Inflammatory macrophage (primary cell): ENCODE measurements at places on chromosomes 12 and 14.

GRCh38 chr12:630656-631632, 32.3 kb downstream of the NINJ2 start:
- no peak for DNase-seq

- DNase-seq = no peak
These were observed 474 bp upstream of the CIT start for GRCh38 chr12:119877639-119877948.

GRCh38 chr14:93962701-93963601, 13.4 kb downstream of the ASB2 start:
- DNase-seq = peak; percentile 58

- DNase-seq = no peak
These were observed 206.6 kb upstream of the DAAM1 start for GRCh38 chr14:58981840-58982239.

- no peak for DNase-seq
These were observed 65.5 kb downstream of the LRP6 start for GRCh38 chr12:12201274-12201758.

DNA sequence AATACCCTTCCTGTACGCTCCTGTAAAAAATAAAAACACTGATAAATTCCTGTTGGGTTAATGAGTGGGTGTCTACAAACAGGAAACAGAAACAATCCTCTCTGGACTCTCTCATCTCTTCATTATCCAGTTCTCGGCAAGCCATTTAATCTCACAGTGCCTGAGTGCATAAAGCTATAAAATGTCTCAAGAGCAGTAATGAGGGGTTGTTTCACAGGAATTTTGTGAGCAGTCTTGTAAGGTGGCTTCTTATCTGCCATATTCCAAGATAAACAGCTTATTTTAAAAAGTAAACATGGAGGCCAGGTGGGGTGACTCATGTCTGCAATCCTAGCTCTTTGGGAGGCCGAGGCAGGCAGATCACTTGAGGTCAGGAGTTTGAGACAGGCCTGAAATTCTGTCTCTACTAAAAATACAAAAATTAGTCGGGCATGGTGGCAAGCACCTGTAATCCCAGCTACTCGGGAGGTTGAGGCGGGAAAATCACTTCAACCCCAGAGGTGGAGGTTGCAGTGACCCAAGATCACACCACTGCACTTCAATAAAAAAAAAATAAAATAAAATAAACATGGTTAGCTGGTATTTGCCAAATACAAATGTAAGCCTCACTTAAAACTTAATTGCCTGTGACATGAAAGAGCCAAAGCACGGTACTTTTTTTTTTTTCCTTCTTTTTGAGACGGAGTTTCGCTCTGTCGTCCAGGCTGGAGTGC, 54.0 kb downstream of the CLIP1 start:
- DNase-seq = no peak

DNA sequence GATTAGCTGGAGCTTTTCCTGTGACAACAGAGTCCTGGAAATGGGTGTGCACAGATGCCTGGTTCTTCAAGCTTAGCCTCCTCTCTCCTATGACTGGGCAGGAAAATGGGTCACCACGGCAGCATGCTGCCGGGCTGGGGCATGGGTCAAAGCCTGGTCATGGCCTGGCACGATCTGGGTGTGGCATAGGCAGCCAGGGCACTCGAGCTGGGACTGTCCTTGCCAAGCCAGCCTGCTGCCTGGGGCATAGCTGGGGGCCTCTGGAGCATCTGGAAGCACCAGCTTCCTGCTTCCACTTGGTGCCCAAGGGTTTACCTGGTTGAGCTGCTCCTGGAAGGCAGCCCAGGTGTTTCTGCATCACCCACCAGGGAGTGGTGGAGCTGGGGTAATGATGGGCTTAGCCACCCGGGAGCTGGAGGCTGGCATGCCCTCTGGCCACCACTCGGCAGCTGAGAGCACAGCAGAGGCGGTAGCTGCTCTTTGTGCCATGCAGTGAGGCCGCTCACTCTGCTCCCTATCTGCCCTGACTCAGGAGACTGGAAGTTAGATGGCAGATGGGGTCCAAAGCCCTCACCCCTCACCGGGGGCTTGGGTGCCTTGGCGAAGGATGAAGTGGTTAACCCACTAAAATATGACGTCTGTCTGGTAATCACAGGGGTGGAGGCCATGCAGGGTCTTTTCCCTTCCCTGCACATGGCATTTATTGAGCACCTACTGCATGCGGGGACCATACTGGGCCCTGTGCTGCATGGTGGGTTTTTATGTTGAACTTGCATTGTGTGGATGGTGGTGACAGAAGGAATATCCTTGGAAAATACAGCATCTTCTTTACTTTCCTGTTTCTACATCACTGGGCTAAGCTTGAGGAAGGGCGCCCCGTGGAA, 1.7 kb downstream of the OTUB2 start:
- no peak for DNase-seq

DNA sequence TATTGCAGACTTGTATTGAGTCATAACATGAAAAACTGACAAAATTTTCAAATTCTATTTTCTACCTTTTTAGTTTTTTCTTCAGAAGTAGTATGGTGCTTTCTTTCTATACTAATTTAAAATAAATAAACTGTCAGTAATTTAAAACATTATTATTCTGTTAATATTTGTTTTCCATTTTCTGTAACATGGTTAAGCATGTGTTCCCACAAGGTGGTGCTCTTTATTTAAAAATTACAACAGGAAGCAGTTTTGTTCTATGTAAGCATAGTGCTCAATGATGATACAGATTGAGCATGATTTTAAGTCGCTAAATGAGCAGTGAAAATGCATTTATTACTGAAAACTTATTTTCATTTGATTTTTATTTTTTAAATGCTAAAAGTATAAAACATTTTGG, 114.6 kb downstream of the PPFIA2 start:
- peak; percentile 20 for DNase-seq

DNA sequence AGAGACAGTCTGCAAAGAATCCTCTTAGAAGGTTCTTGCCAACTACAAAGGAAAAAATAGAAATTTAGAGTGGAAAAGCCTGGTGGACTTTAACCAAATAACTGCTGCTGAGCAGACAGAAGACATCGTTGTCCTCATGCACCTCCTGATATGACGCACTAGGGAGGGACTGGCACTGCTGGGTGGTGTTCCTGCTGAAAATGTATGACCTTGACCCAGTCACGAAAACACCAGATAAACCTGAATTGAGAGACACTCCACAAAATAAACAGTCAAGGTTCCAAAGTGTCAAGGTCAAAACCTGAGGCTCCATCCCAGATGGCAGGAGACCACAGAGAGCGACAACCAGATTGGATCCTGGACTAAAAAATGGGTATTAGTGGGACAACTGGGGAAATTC, 61.9 kb downstream of the CHGA start:
- DNase-seq = no peak

GRCh38 chr12:122947352-122947792, 18.9 kb downstream of the ABCB9 start:
- DNase-seq = peak; percentile 86

- DNase-seq = no peak
These were observed 8.1 kb downstream of the ARID2 start for GRCh38 chr12:45737638-45738037.

GRCh38 chr12:16492240-16492639, 113.7 kb downstream of the LMO3 start:
- DNase-seq = no peak

DNA sequence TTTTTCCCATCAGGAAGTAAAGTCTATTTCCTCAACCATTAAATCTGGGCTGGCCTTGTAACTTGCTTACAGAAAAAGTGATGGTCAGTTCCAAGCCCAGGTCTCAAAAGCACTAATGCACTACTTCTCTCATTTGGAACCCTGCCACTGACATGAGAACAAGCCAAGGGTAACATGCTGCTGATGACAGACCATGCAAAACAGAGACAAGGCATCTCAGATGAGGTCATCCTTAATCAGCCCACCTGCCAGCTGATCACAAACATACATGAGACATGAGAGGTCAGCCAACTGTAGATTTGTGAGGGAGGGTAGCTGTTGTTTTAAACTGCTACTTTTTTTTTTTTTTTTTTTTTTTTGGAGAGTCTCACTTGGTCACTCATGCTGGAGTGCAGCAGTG, 16.2 kb downstream of the TWF1 start:
- no peak for DNase-seq

DNA sequence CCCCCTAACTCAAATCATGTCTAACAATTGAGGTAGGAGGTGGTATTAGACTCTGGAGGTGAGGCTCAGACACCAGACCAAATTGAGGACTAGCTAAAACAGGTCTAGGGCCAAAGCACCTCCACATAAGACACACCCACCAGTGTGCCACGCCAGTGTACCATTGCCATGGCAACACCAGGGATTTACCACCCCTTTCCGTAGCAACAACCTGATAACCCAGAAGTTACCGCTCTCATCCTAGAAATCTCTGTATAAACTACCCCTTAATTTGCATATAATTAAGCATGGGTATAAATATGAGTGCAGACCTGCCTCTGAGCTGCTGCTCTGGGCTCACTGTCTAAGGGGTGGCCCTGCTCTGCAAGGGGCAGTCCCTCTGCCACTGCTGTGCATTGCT, 57.4 kb upstream of the PPP2R5C start:
- DNase-seq = no peak

DNA sequence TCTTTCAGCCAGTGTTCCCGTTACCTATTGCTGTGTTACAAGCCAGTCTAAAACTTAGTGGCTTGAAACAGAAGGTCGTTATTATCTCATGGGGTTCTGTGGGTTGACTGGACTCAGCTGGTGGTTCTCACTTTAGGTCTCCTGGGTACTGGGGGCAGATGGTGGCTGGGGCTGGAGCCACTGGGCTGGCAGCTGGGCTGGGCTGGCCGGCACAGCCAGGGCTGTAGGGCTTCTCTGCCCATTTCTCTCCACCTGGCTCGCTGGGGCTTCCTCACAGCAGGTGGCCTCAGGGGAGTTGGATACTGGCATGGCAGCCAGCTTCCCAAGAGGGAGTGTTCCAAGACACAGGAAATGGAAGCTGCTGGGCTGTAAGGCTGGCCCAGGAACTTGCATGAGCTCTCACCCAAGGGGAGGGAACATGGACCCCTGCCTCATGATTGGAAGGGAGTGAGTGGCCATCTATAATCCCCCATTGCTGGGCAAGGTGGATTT, 27.0 kb downstream of the TUNAR start:
- DNase-seq = no peak

- DNase-seq = no peak
These were observed 17.4 kb upstream of the MANSC4 start for GRCh38 chr12:27797301-27798025.

- DNase-seq = no peak
These were observed 1016.4 kb downstream of the NRXN3 start for GRCh38 chr14:79186523-79186922.
